Stimulated activated CD4-positive, alpha-beta T cell treated with anti-CD3 and anti-CD28 coated beads, TNF-alpha, amount 100 ng/mL, for 24 hours (primary cell): ENCODE measurements at places on chromosomes 4 and X.

DNA sequence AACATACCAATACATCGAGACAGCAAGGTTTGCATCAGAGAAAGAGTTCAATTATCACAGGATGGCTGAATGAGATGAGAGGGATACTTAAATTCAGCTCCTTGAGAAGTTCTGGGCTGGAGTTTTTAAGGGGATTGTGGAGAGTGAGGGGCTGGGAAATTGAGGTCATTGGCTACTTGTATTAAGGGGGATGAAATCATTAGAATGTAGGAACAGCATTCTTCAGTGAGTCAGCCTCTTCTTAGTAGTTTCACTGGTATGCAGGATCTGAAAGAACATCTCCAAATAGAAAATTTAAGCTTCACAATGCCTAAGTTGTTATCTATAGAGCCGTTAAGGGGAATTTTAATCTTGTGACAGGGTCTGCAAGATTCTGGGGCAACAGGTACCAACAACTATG lies 211.6 kb upstream of the TAPT1 start:
- no peak for DNase-seq

- no peak for DNase-seq
These were observed 143.9 kb downstream of the BCOR start for GRCh38 chrX:39953879-39954278.

GRCh38 chr4:162804351-162804924 lies 362.3 kb downstream of the NAF1 start:
- no peak for DNase-seq

DNA sequence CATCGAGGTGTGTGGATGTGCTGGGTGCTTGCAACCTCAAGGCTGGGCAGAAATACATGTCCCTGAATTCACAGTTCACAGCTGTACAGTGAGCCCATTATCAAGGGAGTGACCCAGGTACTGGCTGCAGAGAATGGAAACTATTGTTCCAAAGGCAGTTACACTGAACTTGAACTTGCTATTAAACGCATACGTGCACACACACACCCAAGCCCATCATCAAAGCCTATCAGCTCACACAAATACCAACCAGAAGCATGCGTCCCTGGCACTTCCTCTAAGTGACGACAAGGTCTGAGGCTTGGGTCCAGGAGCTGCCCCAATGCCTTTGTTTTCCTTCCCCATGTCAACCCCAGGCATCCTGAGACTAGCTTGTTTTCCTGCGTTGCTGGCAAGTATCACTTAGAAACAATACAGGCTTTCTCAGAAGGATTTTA lies 88.6 kb downstream of the IRF2 start:
- no peak for DNase-seq

- no peak for DNase-seq
These were observed 31.9 kb downstream of the ADD1 start for GRCh38 chr4:2875556-2875955.

DNA sequence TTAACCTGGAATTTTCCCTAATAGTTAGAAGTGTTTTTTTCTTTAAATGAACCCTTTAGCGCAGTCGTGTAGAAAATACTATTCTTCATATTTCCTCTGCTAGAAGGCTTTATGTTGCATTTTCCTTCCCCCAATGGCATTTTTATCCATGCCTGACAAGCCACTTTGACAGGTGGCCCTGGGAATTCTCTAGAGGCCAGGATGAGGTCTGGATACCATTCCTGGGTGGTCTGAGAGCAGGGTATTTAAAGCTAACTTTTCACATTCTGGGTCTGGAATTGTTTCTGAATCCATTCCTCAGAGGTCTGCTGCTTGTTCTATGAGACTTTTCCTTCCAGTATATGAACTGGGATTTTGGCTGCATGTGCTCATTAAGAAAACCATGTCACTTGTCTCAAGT lies 31.2 kb upstream of the PDGFRA start:
- no peak for DNase-seq

GRCh38 chrX:65985922-65986588 lies 53.8 kb downstream of the VSIG4 start:
- DNase-seq = peak; percentile 35

DNA sequence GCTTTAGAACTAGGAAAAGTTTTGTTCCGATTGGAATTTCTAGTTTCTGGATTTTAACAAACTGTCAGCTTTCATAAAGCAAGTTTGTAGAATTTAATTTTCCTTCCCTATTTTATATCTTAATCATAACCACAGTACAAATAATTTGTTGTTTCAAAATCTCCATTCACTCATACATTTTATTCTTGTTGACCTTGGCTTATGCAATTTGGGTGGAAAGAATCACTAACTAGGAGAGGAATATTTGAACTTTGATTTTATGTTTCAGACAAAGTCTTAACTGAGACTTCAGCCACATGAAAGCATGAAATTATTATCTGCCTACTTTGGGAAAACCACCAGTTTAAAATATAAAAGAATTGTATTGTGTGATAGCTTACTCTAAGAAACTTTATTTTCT lies 427.9 kb downstream of the SPRY1 start:
- DNase-seq = no peak

DNA sequence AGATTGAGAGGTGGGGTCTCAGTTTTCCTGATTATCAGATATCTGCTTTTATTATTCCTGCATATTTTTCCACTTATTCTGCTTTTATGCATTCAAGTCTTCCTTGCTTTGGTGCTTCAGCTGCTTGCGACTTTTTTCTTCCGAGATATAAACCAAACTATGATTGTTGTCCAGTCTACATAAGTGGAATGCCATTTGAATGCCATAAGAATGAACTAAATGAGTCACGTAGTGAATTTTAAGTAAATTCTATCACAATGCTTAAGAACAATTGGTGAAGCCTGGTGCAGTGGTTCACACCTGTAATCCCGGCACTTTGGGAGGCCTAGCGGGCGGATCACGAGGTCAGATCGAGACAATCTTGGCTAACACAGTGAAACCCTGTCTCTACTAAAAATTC lies 189.1 kb downstream of the PCDH18 start:
- no peak for DNase-seq

DNA sequence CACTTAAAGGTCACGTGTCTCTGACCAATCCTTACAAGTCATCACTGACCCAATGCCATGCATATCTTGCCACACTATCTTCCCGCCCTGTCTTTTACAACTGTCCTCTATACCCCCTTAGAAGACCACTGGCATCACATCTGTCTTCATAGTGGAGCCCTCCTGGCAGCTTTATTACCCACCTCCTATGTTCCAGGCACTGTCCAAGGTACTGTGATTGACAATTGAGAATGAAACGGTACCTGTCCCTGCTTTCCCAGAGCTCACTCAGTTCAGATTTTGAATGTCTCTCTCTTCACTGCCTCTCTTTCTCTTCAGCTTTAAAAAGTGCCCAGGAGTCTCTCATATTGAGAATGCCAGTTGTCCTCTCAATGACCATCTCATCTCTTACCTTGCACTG lies 88.6 kb downstream of the ARHGAP36 start:
- no peak for DNase-seq

DNA sequence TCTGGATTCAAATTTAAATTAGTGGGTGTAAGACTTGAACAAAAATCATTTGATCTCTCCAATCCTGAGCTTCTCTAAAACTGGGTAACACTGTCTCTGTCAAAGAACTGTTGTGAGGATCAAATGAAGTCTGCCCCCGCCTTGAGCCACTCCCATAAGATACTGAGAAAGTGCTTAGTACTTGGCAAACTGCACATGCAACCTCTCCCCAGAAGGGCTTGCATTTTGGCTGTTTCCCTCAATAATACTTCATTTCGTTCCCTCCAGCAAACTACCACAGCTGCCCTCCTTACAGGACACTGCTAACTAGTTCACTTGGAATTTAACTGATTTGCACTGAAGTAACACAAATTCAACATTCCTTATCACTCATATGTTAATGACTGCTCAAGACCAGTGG lies 79.8 kb downstream of the APBB2 start:
- no peak for DNase-seq

- DNase-seq = no peak
These were observed 135.8 kb upstream of the NDST3 start for GRCh38 chr4:117898496-117898895.

DNA sequence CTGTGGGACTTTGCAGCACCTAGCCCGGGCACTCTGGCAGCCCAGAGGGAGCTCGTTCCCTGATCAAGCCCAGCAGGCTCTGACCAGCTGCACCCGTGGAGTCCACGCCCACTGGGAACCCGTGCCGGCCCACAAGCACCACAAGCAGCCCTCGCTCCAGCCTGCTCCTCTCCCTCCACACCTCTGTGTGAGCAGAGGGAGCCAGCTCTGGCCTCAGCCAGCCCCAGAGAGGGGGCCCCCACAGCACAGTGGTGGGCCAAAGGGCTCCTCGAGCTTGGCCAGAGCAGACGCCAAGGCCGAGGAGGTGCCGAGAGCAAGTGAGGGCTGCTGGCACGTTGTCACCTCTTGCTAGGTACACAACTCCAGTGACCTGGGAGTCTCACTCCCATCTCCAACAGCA lies 5.1 kb upstream of the UGT2A1 start:
- DNase-seq = no peak

- DNase-seq = no peak
These were observed 12.9 kb downstream of the PGM2 start for GRCh38 chr4:37839426-37839825.

DNA sequence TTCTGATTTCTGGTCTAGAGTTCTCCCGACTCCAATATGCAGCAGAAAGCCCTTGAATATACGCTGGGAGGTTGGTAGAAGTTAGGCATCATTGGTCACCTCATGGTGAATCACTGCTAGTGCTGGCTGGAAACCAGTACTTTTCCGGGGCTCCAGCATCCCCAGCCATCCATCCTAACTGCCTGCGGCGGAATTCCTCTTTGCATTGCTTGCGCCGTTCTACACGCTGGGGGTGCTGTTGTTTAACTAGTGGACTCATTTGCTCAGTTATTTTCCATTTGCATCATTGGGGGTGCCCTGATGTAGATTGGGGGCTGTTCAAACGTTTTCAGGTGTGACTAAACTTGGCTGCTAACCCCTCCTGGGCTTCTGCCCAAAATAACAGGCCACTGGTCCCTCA lies 23.3 kb upstream of the GPR50 start:
- DNase-seq = no peak

- no peak for DNase-seq
These were observed 6.5 kb upstream of the USP46 start for GRCh38 chr4:52665592-52665991.

DNA sequence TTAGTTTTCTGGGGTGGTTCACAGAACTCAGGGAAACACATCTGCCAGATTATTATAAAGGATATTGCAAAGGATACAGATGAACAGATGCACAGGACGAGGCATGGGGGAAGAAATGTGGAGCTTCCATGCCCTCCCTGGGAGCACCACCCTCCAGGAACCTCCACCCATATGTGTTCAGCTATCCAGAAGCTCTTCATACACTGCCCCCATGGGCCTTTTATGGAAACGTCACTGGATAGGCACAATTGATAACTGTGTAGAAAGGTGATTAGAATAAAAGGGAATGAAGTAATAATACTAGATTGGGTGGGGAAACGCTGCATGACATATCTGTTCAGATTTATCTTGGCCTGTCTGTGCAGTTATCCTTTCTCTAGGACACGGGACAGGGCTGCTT lies 357.9 kb downstream of the HS3ST1 start:
- no peak for DNase-seq

DNA sequence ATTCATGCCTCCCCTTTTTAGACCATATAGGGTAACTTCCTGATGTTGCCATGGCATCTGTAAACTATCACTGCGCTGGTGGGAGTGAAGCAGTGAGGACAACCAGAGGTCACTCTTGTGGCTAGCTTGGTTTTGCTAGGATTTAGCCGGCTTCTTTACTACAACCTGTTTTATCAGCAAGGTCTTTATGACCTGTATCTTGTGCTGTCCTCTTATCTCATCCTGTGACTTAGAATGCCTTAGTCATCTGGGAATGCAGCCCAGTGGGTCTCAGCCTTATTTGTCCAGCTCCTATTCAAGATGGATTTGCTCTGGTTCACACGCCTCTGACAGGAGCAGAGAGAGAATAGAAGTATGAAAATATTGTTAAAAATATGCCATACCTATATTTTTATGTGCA lies 355.7 kb downstream of the ADGRL3 start:
- no peak for DNase-seq

DNA sequence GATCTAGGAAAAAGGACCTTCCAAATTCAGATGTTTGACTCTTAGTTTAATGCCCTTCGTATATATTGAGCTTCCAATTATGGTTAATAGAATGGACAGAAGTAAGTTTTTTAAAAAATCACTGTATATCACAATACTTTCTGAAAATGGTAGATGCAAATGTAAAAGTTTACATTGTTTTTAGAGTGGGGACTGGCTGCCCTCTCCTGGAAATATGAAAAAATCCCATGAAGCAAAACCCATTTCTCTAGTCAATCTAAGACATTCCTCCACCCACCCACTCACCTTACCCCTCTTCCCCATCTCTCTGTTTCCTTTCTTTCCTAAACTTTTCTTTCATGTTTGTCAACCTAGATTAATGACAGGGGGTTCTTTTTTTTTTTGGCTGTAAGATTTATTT lies 134.5 kb downstream of the ARHGAP6 start:
- no peak for DNase-seq

GRCh38 chrX:1398431-1399340 lies 6.8 kb upstream of the SLC25A6 start:
- DNase-seq = no peak

DNA sequence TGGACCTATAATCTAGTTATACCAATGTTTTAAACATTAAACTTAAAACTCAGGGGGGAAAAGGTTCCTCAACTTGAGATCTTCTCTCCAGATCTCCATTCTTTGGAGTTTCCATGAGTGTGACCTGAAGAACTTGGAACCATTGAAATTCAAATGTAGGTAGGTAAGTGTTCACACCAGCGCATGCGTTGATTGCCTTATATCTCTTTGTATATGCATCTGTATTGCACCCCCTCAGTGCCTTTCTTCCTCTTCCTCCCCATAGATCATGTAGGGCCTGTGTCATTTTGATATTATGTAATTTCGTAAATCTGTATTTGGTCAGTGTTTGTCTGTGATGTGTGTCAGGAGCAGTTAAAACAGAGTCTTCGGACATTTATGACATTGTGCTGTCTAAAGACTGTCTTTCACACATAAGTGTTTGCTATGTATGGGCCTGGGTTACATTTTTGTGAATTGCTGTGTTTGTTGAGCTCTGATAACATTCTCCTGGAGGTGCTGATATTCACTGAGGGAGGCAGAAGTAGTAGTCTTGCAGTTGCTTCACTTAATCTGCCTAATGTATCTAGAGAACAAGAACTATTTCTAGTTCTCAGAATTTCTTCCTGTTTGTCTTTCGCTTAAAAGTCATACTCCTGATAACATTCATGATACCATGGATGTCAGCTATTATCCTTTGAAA lies 126.3 kb downstream of the RAP1GDS1 start:
- DNase-seq = no peak
